ENCODE measurements at places on chromosomes 1 and 21.

- DNase-seq, result no peak
Measured at GRCh38 chr21:43020771-43021170, 46.4 kb downstream of the PKNOX1 start.

- no peak for DNase-seq
Measured at GRCh38 chr1:239954836-239955235, 136.8 kb upstream of the FMN2 start.

DNA sequence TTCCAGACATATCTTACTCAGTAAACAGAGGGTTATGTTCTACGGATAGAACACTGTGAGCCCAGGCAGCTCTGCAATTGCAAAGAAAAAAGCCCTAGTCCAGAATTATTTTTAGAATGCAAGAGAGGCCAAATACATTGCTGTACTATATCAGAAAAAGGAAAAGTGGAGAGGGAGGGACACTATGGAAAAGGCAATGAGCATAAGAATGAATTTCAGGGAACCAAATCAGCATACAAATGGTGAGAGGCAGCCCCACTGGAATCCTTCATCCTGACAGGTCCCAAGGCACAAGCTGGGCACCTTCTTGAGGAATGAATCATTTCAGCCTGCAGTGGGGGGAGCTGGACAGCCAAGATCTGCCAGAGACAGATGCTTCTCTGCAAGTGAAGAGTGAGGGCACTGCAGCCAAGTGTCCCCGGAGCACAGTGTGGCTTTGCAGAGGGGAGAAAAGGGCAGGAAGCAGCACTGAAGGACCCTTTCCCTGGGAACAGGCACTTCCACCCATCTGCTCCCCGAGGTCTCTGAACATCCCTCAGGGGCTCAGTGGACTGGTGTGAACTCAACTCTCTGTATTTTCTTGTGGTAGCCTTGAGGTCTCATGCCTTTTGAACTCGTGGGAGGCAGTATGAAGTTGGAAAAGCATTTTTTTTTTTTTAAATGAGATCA lies 115.6 kb downstream of the XCL2 start:
- DNase-seq, result no peak

DNA sequence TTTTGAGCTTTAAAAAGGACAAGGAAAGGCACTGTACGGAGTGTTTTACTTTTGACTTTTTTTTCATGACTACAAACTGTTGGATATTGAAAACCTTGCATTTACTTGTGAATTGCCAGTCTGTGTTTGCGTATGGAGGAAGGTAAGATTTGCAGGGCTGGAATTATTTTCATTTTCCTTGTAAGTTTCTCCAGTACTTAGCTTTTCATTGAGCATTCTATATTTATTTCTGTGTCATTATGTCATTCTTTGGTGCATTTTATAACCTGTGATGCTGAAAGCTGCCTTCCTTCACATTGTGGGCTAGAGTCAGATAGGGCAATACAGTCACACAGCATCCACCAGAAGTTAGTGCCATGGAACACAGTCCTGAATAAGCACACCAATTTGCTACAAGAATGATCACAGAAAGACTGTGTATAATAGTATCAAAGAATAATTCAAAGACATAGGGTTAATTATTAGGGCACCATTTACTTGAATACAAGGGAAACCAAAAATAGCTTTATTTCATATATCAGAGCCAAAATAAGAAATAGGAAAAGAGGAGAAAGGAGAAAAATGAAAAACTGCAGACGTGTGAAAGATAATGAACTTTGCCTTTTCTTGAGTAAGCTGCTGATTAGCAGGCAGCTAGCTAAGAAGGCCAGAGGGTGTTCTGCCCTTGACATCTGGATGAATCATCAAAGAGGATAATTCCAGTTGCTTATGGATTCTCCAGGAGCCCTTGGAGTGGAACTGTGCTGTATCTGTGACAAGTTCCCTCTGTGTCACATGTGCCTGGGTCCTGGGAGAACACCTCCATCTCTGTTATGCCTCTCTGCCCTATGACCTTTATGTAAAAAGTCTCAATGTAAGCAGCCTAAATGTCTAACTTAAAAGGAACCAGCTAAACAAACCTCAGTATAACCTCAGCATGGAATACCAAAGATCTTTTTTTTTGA lies 8.0 kb upstream of the FAM20B start:
- DNase-seq, result no peak

GRCh38 chr1:233060461-233060994 lies 110.1 kb downstream of the NTPCR start:
- no peak for DNase-seq

DNA sequence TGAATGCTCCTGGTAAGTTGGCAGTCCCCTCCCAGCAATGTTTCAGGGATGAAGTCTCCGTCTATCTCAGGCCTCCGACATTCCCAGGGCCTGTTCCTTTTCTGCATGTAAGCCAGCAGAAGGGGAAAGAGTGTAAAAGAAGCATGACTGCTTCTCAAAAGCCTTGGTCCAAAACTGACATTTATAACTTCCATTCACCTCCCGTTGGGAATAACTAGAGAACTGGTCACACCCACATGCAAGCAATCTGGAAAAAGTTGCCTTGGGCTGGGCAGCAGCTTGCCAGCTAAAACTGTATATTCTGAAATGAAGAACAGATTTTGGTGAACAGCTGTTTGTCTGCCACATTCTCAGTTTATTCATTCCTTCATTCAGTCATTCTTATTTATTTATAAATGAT lies 24.2 kb upstream of the NPL start:
- DNase-seq, result no peak

DNA sequence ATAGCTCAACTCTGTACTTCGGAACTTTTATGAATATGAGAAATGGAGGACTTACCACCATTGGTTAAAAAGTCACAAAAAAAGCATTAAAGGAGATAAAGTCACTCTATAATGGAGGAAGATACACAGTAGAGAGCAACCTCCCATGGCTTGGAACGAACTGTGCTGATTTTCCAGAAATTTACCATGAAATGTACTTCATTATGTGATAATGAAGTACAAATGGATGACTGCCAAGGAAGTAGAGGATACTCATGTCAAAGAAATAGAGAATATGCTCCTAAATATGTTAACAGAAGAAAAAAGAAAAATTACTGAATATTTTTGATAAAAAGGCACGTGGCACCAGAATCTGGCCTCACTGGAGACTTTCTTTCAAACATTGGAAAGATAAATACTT lies 23.6 kb upstream of the PLA2G2E start:
- no peak for DNase-seq

DNA sequence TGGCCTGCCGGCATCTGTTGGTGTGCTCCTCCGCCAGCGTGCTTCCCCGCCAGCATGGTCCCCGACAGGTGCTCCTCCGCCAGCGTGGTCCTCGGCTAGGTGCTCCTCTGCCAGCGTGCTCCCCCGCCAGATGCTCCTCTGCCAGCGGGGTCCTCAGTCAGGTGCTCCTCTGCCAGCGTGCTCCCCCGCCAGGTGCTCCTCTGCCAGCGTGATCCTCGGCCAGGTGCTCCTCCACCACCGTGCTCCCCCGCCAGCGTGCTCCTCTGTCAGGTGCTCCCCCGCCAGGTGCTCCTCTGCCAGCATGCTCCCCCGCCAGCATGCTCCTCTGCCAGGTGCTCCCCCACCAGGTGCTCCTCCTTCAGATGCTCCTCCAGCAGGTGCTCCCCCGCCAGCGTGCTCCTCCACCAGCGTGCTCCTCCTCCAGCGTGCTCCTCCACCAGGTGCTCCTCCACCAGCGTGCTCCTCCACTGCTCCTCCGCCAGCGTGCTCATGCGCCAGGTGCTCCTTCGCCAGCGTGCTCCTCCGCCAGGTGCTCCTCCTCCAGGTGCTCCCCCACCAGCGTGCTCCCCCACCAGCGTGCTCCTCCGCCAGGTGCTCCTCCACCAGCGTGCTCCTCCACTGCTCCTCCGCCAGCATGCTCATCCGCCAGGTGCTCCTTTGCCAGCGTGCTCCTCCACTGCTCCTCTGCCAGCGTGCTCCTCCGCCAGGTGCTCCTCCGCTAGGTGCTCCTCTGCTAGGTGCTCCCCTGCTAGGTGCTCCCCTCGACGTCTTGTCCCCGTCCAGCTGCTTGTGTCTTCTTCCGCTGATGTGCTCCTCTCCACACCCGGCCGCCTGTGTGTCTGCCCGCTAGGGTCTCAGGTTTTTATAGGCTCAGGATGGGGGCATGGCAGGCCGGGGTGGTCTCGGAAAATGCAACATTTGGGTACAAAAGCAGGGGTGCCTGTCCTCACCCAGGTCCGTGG lies 223.0 kb downstream of the NRIP1 start:
- no peak for DNase-seq

DNA sequence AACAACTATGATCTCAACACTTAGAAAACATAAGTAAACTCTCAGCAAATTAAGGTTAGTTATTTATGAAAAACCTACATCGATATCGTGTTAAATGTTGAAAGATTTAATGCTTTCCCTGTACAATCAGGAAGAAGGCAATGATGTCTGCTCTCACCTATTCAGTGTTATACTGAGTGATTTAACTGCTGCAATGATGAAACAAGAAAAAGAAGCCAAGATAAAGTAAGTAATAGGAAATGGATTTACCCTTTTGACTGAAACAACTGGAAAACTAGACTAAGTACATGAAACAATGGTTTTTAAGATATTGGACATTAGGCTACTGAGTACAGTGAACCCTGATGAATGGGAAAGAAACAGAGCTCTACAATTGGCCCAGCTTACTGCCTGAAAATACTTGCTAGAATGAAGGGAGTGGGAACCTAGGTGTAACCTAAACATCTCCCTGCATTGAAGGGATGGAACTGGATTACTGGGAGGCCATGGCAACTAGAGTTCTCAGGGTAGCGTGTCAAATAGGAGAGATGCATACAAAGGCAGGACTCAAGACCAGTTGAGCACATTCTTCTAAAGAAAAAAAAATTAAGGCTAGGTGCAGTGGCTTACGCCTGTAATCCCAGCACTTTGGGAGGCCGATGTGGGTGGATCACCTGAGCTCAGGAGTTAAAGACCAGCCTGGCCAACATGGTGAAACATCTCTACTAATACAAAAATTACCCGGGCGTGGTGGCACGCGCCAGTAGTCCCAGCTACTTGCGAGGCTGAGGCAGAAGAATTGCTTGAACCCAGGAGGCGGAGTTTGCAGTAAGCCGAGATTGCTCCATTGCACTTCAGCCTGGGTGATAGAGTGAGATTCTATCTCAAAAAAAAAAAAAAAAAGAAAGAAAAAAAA lies 37.3 kb downstream of the SNRPE start:
- DNase-seq, result no peak

DNA sequence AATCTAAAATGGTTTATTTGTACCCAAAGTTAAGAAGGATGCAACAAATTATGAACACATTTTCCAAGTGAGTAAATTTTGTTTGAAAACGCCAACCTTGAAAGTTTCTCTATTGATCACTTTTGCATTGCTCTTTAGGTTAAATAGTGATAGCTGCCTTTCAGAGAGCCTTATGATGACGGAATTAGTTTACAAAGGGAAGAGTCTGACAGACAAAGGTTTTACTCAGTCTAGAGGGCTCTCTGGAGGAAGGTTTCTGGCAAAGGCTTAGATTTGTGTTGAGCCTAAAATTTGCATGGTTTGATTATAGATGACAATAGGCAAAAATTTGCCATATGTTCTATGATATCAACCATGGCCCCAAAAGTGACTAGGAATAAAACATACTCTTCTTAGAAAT lies 95.9 kb upstream of the RUNX1 start:
- no peak for DNase-seq

DNA sequence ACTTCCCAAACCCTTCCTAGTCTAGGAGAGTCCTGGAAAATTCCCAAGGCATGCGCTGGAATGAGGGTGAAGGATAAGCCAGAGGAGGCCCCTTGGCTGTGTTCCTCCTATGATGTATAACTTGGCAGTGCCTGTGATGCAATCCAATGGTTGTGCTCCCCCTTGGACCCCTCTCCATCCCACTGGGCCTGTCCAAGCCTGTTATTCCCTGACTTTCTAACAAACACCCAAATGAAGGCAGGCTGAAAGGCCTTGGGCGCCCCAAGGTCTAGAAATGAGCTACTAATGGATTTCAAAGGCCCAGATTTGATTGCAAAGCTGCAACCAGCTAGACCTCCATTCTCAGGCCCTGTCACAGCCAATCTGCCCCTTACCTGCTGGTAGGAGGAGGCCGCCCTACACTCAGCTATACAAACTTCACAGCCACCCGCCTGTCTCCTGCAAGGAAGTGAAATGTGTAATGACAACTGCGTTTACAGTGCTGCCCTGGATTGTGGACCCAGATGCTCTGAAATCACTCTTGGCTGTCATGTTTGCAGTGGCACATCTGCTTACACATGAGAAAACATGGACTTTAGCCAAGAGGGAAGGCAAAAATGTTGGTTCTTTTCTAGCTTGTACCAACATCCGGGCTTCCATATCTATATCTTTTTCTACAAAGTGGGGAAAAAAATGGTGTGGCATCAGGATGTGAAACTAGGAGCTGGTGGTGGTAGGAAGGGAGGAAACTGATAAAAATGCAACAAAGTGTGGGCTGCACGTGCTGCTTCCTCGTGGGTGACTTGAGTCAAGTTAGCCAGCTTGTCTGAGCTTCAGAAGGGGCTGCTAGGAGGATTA lies 130.4 kb downstream of the TRABD2B start:
- no peak for DNase-seq

GRCh38 chr1:83959824-83960498 lies 39.0 kb downstream of the TTLL7 start:
- DNase-seq, result no peak

- DNase-seq, result no peak
Measured at GRCh38 chr1:161549652-161550051, at the start of gene FCGR3A. Gene FCGR3A (minus strand): TSS chr1:161549818. CDS start chr1:161549736, 82 bp downstream.

DNA sequence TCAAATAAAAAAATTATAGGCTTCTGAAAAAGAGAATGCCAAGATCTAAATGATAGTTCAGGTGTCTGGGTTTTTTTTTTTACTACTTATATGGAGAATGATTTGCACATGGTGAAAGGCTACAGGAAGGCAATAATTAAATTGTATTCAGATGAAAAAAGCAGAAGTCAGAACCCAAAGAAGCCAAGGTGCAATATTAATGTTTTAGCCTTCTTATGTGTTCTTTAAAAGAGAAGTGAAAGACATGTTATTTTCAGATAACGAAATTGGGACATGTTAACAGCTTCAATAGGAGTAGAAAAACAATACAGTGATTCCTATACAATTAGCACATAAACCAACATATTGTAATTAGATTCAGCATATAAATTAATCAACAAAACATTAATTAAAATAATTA lies 452.9 kb upstream of the PRMT6 start:
- no peak for DNase-seq

DNA sequence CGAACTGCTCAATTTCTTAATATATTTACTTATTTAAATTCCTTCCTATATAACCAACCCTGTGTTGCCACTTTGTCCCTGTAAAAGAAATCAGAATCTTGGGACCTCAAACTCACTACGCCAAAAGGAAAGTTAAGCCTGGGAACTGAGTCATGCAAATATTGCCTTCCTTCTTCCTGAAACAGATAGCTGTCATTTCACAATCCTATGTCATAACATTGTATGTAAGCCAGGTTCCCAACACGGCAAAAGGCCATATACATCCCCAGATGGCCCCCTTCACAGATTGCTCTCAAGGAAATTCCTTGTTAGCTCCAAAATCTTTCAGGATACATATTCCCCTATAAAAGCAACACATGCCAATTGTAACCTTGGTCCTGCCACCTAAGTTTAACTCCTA lies 39.7 kb downstream of the C21orf91 start:
- DNase-seq, result no peak

DNA sequence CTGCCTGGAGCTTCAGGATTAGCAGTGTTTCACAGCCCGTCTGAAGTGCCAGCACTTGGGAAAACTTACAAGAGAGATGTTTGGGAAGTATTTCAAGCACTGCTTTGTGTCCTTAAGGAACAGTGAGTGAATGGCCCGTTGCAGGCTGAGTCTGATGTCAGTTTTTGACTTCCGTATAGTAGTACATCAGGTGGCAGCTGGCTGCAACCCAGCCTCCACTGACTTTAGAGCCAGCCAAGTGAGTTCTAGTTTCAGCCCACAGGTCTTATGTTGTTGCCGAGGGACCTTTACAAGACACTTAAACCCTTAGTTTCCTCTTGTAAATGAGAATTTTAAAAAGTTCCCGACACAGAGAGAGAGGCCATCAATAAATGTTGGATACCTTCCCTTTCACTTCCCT lies 35.0 kb downstream of the UCK2 start:
- no peak for DNase-seq
